Lower leg skin (tissue), 4 donors: ENCODE measurements at places on chromosomes 7 and 10. TPM values are rescaled to one million over a fixed set of nuclear protein-coding genes. Genes with fewer than 3 reads are reported as not detected.
A peak's percentile ranks its signal among the peaks of the same experiment; 100 is the strongest.

DNA sequence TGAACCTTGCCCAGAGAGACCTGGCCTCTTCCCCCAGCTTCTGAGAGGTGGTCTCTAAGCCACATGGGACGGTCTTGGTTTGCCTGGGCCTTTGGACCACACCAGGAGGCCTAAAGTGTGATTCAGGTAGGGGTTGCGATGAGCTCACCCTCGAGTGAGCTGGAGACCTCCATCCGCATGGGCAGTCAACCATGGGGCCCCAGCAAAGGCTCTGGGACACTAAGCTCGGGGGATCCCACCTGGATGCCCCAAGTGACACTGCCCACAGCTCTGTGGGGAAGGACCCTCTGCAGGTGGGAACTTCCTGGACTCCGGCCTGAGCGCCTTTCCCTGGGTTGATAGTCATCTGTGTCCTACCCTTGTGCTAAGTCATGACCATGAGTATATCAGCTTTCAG is 57.1 kb upstream of the FAM20C start:
- DNase-seq, result no peak

- DNase-seq, result peak; percentile 58
Measured at GRCh38 chr10:49183596-49184542, 4.3 kb downstream of the TMEM273 start.

DNA sequence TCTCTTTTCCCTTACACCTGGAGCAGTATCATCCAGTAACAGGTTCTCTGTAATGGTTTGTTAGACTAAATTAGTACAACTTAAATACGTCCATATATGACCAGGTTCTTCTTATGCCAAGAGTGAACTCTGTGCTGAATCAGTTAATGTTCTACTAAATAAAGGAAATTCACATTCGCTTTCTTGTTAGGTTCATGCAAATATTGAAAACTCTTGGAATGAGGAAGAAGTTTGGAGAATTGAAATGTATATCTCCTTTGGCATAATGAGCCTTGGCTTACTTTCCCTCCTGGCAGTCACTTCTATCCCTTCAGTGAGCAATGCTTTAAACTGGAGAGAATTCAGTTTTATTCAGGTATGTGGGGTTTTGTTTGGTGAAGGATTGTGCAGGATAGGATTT is 15.3 kb upstream of the CFAP69 start:
- no peak for DNase-seq

- DNase-seq, result peak; percentile 50
Measured at GRCh38 chr7:51024867-51025266, 242.2 kb upstream of the GRB10 start.

Gene SCART1
- 1.8 TPM for total RNA-seq

- no peak for DNase-seq
Measured at GRCh38 chr7:49308787-49309186, 384.4 kb downstream of the CDC14C start.

DNA sequence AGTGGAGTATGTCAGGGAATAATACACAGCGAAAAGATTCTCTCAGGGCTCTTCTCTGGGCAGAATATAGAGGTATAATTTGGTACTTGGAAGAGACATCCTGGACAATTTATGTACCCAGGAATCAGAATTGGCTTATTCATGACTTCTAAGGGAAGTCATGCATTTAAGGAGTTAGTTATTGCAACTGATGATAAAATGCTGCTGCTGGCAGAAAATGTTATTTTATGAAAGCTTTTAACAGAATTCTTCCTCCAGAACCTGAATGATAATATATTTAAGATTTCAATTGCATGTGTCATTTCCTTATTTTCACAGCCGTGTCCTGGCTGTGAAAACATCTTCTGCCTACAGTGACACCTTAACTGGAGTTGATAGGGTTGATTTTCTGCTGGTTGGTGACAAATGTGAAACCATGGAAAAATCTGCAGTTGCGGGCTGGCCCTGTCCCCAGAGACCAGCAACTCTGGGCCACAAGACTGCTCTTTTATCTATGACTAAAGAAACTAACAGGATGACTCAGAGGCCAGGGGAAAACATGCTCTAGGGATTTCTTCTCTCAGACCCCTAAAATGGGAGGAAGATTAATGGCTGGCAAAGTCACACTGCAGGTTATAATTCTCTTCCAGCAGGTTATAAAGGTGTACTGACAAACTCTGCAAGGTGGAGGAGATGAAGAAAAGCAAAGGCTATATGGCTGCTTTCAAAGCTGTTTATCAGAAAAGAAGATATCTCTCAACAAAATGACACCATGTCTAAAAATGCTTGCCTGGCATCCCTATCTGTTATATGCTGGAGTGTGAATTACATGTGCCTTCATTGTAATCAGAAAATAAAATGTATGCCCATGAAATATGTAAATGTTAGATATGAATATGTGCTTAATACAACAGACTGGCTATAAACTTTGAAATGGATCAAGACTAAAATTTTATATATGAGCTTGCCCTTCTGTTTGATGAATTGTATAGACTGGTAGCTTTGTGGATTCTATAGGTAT is 12.1 kb upstream of the TRUB1 start:
- no peak for DNase-seq

Gene LBX1
- not detected for total RNA-seq

- DNase-seq, result no peak
Measured at GRCh38 chr10:99232360-99232999, 3.2 kb downstream of the HPSE2 start.

DNA sequence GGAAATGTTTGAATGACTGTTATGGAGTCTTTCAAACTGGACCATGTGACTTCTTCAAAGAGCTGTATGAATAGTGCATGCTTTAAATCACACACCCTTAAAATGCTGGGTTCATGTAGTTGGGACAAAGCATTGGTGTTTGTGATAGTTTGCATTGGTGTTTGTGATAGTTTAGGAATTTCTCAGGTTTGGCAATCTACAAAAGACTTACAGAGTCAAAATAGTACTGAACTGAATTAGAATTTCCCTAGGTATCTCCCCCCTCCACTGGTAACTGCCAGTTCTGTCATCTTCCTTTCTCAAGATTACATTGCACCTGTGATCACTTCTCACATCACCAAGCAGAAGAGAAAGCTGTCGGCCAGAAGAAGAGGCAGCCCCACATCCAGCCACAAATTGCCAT is 261.1 kb downstream of the GATA3 start:
- DNase-seq, result no peak

- DNase-seq, result no peak
Measured at GRCh38 chr10:114487815-114488536, 83.7 kb upstream of the AFAP1L2 start.

DNA sequence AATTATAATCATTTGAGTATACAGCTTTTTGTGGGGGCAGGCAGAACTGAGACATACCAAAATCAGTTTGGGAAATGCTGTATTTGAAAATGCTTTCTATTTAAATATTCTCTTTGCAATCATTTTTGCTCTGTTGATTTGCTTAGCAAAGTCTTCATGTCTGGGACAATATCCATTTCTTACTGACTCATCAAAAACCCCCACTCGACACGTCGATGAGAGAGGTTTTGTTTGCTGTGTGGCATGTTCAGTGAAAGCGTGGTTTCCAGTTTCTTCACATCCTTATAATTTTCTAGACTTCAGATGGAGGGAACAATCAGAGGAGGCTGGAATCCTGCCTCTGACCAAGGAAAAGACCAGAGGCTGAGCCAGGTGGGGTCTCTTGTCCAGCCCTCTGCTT is 28.9 kb downstream of the HTRA1 start:
- no peak for DNase-seq

DNA sequence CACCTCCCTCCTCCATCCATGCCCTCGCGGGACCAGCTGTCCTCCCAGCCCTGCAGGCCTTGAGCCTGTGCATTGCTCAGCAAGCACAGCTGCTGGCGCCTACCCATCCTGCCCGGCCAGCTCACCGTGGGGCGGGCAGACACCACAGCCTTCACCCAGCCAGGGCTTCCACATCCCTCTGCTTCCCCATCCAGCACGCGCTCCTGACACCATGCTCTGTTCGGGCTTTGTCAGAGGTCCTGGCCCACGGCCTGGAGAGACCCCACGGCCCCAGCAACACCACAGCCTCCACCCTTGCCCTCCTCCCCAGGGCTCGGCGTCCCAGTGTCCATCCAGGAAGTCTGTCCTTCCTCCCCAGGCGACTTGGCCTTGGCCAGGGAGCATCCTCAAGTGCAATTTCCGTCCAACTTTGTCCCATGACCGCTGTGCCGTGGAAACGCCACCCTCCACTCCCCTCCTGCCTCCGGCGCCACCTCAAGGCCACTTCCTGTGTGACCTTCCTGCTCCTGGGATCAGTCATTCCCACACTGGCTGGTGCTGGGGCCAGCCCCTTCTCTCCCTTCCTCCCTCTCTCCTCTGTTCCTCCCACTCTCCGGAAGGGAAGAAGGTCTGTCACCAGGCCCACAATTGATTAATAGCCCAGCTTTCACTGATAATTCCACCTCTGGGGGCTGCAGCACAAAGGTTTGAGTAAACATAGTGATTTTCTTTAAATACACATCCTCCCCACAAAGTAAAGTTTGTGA is 71.5 kb upstream of the SMNDC1 start:
- DNase-seq, result no peak

Gene GALNT17
- total RNA-seq, result 0.63 TPM

Gene POU6F2
- not detected for total RNA-seq

Gene BHLHA15
- total RNA-seq, result 4.2 TPM

DNA sequence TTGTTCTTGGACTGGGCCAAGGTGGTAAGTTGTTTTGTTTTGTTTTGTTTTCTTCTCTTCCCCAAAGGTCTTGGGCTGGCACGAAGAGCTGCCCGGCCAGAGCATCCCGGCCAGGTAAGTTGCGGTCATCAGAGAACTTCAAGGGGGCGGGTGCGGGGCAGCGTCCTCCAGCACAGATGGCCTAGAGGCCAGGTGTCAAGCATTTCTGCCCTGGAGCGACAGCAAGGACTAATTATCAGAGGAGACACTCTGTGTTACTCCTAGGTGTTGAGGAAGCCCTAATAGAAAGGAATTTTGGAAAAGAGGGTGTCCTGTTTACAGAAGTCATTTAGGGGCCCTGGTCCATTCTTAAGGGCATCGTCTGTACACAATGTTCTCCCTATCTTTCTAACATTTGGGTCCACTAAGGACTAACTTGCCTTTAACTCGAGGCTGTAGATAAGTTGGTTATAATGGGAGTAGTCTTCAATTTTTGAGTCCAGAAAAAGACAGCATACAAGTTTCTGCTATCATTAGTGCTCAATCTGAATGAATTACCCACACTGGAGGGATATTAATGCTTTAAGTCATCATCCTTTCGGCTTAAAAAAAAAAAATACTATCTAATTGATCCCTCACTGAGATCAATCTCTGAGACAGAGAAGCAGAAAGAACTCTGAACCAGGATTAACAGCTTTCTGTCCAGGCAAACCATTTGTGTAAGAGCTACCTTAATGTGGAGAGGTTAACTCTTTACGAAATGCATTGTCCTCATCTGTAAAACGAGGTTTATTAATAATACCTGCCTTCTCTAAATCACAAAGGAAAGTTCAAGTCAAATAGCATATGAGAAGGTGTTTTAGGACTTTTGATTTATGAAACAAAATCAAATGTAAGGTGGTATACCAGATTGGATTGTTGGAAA is 1.5 kb downstream of the ITGB8 start:
- DNase-seq, result no peak

DNA sequence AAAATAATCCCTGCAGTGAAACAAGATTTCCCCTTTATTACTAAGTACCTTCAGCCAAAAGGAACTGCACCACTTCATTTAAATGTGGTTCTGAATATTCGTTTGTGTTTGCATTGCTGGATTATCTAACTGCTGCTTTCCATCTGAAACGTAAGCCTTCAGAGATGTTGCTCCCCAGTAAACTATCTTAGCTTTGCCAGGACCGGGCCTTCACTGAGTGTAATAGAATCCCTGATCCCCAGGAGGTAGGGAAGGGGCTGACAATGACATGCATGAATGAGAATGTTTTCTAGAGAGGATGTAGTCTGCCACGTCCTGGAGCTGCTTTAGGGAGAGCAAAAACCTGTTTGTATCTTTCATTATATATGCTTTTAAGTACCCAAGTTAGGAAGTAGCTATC is 19.5 kb upstream of the INSYN2A start:
- DNase-seq, result no peak

Gene SH3PXD2A
- 48.2 TPM for total RNA-seq

GRCh38 chr7:137642472-137642871 is 204.3 kb downstream of the DGKI start:
- DNase-seq, result no peak

Gene PNLIP
- 0.23 TPM for total RNA-seq

- no peak for DNase-seq
Measured at GRCh38 chr10:67816719-67817118, 21.3 kb downstream of the DNAJC12 start.

DNA sequence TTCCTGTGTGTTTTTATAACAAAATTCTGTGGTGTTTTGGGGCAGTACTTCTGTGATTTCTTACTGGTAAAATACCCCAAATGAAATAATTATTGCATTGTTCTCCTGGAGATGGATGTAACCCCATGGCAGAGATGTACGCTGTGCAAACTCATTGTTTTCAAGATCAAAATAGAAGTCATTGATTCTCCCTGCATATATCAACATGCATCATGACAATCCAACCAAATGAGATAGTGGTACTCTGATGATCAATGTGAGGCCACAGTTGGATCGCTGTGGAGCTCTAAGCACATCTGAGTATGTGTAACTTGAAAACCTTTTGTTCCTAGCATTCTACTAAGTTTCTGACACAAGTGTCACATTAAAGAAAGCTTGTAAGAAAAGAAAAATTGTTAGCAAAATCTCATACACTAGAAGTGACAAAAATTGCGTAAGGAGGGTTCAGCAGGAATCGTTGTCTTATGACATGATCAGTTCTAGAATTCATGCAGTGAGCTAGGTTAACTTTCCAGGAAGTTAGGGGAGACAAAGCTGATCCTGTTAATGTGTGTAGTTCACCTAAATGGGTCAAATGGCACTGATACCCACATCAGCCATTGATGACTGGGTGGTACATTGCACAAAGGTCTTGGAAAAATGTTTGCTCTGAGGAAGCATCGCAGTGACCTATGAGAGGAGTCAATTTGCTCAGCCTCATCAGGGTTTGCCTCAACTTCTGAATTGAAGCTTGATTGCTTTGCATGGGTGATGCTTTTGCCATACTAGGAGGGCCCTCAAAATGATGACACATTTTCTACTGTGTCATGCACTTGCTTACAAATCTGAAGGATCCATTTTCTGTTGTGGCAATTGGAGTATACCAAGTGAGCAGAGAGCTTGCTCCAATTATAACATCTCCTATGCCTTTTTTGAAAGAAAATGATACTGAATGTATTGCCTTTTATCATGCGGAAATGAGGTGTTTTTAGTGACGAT is 145.1 kb downstream of the PLXDC2 start:
- no peak for DNase-seq

DNA sequence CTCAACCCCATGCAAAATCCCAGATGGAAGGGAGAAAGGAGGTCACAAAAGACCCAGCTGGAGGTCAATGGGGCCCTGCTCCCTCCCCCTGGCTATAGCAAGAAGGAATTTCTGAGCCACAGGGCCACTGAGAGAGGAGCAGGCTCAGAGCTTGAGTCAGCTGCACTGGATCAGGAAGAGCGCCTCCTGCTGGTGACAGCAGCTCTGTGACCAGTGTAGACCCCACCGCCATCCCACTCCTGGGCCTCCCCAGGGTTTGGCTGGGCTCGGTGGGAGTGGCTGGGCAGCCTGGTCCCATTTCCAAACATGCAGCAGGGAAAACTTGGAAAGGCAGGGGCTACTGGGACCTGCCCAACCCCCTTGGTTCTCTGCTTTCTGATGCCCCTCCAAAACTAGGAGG is 31.5 kb upstream of the PRLHR start:
- no peak for DNase-seq

- no peak for DNase-seq
Measured at GRCh38 chr7:11665357-11665756, 166.6 kb downstream of the THSD7A start.

Gene ITGA8
- 1.6 TPM for total RNA-seq
